HEK293T (cell line): ENCODE measurements at places on chromosomes 3 and 15.
A peak's percentile ranks its signal among the peaks of the same experiment; 100 is the strongest.

GRCh38 chr15:35151782-35152181 is 66.7 kb upstream of the NANOGP8 start:
- DNase-seq, result no peak

- DNase-seq, result no peak
Measured at GRCh38 chr3:160812304-160812703, 56.3 kb downstream of the PPM1L start.

GRCh38 chr3:27610800-27611525 is 111.2 kb downstream of the EOMES start:
- DNase-seq, result no peak

GRCh38 chr15:62977952-62978811 is 64.4 kb upstream of the TPM1 start:
- DNase-seq, result no peak

- DNase-seq, result peak; percentile 48
Measured at GRCh38 chr3:138082085-138082991, 33.1 kb downstream of the DZIP1L start.
